HT1080 (cell line): ENCODE measurements at places on chromosomes 12 and 14.

- DNase-seq: no peak
These were observed 25.0 kb downstream of the VCPKMT start for GRCh38 chr14:50091240-50091913.

DNA sequence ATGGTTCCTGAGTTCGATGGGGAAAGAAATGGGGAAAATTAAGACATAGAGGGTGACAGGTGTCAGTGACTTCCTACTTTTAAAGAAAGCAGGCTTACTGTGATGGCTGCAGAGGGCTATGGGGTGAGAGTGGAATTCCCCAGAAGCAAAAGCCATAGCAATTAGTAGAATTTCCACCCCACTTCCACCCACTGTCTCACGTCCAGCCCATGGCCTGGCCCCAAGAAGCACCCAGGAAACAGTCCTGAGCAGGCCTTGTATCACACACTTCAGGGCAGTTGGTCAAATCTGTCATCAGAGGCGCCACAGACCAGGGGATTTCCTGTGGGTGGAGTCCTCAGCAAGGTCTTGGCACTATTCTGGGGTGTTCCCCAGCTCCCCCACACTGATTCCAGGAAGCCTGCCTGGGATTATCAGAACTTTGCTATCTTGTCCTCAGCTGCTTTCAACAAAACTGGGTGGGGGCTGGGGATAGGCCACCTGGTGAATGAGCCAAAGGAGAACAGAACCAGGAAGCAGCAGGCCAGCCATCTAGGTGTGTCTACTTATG, 120.1 kb upstream of the CCND2 start:
- no peak for DNase-seq

DNA sequence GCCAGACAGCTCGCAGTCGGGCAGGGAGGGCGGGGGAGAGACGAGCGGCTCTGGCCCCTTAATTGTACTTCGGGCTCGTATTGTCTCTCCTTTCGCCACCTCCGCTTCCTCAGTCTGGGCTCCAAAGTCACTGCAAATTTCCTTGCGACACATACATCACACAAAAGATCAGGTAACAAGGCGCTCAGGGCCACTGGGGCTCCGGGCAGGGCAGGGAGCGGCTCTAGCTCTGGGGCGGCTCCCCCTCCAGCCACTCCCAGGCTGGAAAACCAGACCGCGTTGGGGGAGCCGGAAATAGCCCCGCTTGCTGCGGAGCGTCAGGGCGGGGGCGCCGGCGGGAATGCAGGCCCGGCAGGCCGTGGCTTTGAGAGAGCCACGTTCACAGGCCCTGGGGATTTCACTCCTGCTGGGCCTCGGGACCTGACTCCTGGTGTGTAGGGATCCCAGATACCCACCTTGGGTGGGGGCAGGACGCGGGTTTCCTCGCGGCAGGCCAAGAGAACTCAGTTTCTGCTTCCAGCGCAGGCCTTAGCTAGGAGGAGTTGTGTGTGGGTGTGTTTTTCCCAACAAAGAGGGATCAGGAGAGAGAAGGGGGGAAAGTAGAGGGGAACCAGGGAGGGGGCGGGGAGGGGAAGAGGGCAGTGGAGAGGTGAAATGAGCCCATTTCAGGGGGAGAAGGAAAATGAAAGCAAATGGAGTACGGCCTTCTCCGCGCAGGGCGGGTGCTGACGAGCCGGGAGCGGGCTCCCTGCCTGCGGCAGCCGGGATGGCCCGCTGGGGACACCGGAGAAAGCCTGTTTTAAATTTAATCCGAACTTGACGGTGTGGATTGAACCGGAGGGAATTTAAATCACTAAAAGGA, 4.4 kb upstream of the HOXC9 start:
- DNase-seq: peak; percentile 79

DNA sequence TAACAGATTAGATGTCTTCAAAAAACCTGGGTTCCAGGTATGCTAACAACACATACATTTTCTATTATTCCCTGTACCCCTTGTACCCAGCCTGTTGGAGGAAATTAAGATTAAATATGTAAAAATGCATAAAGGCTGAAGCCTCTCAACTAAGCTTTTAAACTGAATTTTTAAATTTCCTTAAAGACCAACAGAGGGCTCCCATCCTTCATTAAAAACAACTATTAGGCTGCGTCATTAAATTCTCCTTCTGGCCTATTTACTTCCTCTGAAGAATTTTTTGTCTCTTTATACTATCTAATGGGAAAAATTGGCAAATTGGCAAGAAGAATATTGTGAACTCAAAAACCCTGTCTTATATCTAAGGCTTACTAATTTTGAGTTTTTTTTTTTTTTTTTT, 21.8 kb downstream of the SENP1 start:
- DNase-seq: no peak

- DNase-seq: no peak
These were observed 339.5 kb downstream of the DPF3 start for GRCh38 chr14:72554401-72554800.

- no peak for DNase-seq
These were observed 26.0 kb downstream of the ADIPOR2 start for GRCh38 chr12:1716911-1717310.

DNA sequence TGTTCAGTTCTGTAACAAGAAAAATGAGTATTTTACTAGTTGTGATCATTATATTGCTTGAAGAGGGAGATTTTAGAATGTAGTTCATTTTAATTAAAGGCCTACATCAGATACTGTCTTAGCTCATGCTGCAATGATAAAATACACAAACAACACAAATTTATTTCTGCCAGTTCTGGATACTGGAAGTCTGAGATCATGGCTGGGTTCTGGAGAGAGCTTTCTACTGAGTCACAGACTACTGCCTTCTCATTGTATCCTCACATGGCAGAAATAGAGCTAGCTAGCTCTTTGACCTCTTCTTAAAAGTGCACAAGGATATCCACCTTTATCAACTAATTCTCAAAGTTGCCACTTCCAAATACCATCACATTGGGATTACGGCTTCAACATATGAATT, 53.8 kb downstream of the MIS18BP1 start:
- DNase-seq: peak; percentile 9

DNA sequence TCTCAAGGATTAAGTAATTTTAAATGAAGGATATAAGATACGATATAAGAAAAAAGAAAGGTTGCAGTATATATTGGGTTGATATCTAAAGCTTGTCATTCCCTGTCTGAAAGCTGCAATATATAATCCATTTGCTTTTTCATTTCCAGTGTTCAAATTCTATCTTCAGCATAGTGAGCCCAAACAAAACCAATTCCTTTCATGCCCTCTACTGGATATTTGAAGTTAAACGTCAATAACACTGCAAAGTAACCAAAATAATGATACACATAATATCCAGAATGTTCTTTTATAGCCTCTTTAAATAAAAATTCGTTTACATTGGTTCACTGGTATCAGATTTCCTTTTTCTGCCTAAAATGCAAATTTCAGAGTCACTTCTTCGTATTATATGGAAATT, 64.5 kb upstream of the DAAM1 start:
- DNase-seq: peak; percentile 32

- DNase-seq: no peak
These were observed 170.5 kb downstream of the IPO8 start for GRCh38 chr12:30525171-30525570.

DNA sequence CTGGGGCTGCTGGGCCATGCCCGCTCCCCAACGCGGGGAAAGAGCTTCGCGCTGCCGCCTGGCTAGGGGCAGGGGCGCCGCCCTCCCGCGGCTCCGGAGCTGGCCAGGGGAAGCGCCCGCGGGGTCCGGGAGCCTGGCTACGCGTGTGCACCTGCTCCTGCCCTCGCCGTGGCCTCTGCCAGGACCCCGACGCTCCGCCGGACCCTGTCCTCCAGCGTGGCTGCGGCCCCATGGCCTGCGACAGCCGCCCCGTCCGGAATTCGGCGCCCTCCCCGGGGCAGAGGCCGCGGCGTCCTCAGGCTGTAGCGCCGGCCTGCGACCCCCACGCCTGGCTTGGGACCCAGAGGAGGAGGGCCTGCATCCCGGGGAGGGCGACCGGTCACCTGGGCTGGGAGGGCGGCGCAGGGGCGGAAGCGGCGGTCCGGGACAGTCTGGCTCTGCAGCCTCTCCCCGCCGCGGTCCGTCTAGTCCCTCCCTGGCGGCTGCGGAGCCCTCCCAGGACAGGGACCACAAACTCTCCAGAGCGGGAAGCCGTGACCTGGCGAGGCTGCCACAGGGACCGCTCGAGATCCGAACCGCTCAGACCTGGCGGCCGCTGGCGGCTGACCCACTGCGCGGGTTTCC, 85.6 kb downstream of the ALG10 start:
- no peak for DNase-seq

GRCh38 chr14:105075379-105076295, 10.4 kb upstream of the GPR132 start:
- no peak for DNase-seq

DNA sequence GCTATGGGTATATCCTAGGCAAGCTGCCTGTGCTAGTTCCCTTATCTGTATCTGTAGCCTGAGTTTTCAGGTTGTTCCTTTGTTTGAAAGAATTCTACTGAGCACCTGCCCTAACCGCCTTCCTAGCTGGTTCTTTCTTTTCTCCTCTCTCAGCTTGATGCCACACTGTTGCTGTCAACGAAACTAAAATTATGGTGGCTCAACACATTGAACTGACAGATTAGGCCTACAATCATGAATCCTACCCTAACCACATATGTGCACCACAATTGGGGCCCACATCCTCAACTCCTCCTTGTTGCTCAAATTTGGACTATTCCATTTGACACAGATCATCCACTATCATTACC, 36.2 kb upstream of the RESF1 start:
- no peak for DNase-seq

GRCh38 chr14:77654001-77654441, 37.6 kb upstream of the SPTLC2 start:
- DNase-seq: no peak

DNA sequence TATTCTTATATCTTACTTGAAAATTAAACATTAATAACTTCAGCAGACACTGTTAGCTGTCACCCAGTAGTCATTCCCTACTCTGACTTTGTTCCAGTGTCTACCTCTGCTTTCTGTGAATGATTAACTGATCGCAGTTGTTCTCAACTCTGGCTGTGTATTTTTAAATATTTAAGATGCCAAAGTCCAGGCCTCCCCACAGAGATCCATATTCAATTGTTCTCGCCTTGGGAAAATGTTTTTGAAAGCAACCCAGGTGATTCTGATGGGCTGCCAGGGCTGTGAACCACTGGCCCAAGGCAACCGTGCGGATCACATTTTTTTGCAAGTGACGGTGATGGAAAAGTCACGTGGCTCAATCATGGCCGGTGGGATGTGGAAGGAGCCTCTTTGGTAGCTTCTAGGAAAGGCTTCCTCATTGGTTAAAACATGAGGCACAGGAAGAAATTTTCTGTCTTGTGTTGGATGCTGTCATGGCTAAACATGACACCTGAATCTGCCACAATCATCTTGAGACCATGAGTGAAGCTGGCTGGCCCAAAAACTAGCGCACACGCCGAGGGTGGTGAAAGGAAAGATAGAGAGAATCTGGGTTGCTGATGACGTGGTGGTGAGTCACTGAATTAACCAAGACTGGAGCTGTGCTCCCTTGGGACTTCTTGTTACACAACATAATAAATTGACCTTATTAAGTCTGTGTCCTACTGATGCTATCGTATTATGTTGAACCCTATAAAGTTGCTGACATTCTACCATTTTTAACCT, 37.2 kb downstream of the RDH12 start:
- DNase-seq: peak; percentile 87

- no peak for DNase-seq
These were observed 384.7 kb downstream of the CCDC91 start for GRCh38 chr12:28574746-28575592.

DNA sequence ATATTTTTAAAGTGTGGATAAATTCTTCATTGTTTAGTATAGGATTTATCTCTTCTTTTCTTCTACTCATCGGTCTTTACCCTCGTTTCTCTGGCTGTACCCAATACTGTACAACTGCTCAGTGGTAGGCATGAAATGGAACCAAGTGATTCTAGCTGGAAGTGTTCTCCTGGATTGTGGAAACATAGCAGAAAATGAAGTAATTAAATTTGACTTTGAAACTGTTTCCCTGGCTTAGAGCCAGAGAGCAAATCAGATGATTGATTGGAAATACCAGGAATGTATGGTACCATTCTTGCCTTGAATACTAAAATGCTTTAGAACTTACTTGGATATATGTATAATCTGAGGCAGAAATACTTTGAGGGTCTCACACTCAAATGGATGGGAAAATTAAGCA, 292.3 kb downstream of the ERC1 start:
- no peak for DNase-seq

GRCh38 chr12:64946132-64946829, 121.8 kb downstream of the TBC1D30 start:
- DNase-seq: no peak

GRCh38 chr14:100236881-100237280, 2.1 kb upstream of the YY1 start:
- no peak for DNase-seq

DNA sequence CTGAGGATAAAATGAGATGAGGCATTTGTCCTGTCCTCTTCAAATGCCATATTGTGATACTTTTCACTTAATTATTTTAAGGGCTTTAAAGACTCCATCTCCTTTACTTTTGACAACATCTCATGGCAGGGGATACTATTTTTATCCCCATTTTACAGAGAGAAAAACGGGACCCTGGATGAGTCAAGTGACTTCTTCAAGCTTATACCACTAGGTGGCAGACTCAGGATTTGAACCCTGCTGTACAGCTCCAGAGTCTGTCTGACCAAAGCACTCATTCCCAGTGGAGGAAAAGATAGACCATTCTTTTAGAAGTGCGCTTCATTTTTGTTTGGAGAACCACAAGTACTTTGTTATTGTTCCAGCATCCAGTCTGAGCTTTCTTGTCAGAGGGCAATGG, 1.7 kb upstream of the SMOC1 start:
- peak; percentile 18 for DNase-seq

GRCh38 chr12:132209619-132210222, 65.5 kb downstream of the NOC4L start:
- DNase-seq: no peak

DNA sequence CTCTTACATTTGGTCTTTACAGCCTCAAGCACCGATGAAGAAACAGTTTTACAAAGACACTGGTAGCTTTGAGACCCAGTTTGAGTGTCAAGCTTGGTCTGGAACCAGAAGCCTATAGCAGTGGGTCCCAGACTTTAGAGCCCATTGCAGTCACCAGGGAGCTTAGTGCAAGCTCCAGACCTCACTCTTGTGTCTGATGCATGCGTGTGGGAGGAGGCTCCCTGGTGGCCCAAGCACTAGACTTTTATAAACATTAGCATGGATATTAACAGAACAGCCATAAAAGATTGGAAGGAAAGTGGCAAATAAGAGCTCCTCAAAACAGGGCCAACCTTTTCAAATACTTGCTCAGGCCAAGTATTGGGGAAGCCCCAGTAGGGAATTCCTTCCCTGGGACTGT, 45.5 kb downstream of the SLC8B1 start:
- no peak for DNase-seq

- DNase-seq: no peak
These were observed 8.7 kb downstream of the CLIP1 start for GRCh38 chr12:122413516-122414404.

- no peak for DNase-seq
These were observed 5.9 kb downstream of the RASSF3 start for GRCh38 chr12:64616201-64616600.

GRCh38 chr14:90522571-90523191, 125.9 kb downstream of the CALM1 start:
- peak; percentile 46 for DNase-seq

GRCh38 chr14:87233266-87233665, 759.7 kb downstream of the GALC start:
- no peak for DNase-seq

- DNase-seq: no peak
These were observed 76.1 kb downstream of the SLC25A47 start for GRCh38 chr14:100399052-100399849.

GRCh38 chr12:108531929-108532848, 17.1 kb downstream of the FICD start:
- no peak for DNase-seq
